ENCODE measurements at places on chromosomes 2 and 18. TPM values are rescaled to one million over a fixed set of nuclear protein-coding genes. Genes with fewer than 3 reads are reported as not detected.

DNA sequence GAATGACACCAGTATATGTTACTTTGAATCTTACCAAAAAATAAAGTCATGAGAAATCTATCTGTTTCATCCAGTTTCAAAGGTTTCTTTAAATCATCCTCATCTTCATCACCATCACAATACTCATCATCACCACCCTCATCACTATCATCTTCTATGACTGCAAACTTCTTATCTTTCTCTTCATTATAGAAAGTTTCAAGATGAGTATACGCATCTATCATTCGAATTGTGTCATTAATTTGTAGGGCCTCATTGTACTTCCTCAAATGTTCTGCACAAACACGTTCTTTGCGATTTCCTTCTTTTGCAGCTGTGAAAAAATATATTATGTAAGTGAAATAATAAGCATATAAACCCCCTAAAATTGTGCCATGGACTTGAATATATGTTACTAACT lies 34.1 kb upstream of the FAP start:
- DNase-seq = no peak

GRCh38 chr2:11923935-11924334 lies 177.5 kb downstream of the LPIN1 start:
- DNase-seq = no peak

- no peak for DNase-seq
Measured at GRCh38 chr18:62128157-62128556, 58.7 kb downstream of the PIGN start.

FSHR gene
- not detected for polyA plus RNA-seq

GRCh38 chr2:241237949-241238371 lies 49.5 kb downstream of the ANO7 start:
- no peak for DNase-seq

DNA sequence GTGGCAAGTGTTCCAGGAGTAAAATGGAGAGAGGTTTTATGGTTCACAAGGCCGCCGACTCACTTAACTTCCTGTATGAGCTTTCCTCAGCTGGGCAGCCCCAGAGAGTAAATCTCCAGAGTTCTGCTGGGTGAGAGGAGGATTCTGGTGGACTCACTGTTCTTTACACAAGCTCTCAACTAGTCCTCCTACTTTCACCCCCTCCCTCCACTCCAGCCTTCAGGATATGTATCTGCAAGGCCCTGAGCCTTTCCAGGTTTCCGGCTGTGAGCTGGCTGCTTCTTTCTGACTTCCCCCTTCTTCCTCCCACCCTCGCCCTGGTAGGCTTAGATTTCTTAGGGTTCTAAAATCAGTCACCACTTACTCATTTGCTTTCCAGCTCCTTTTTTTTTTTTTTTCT lies 34.0 kb downstream of the EML6 start:
- no peak for DNase-seq

NT5C1B gene
- polyA plus RNA-seq = 0.93 TPM

GALNT13 gene
- polyA plus RNA-seq = 2.3 TPM

PJVK gene
- polyA plus RNA-seq = 10.6 TPM

GRCh38 chr2:189633392-189633811 lies 27.9 kb upstream of the ASNSD1 start:
- DNase-seq = no peak

GRCh38 chr2:74941284-74941683 lies 17.2 kb upstream of the POLE4 start:
- no peak for DNase-seq

SRD5A2 gene
- 0.10 TPM for polyA plus RNA-seq

KIF5C gene
- 7.8 TPM for polyA plus RNA-seq

TMEM169 gene
- polyA plus RNA-seq = 16.7 TPM

GRCh38 chr2:237556773-237557632 lies 9.4 kb upstream of the PRLH start:
- no peak for DNase-seq
